ENCODE measurements at places on chromosomes 1 and 21.

GRCh38 chr1:7589774-7590425 lies 181.2 kb upstream of the VAMP3 start:
- no peak for DNase-seq

- no peak for DNase-seq
Measured at GRCh38 chr1:117967477-117967876, 37.9 kb downstream of the WDR3 start.

GRCh38 chr1:113856401-113856790 lies 15.1 kb downstream of the PTPN22 start:
- no peak for DNase-seq

- DNase-seq = no peak
Measured at GRCh38 chr1:44821240-44821715, 13.0 kb downstream of the BTBD19 start.

- DNase-seq = peak; percentile 30
Measured at GRCh38 chr1:151887028-151887427, 22.3 kb downstream of the THEM4 start.

DNA sequence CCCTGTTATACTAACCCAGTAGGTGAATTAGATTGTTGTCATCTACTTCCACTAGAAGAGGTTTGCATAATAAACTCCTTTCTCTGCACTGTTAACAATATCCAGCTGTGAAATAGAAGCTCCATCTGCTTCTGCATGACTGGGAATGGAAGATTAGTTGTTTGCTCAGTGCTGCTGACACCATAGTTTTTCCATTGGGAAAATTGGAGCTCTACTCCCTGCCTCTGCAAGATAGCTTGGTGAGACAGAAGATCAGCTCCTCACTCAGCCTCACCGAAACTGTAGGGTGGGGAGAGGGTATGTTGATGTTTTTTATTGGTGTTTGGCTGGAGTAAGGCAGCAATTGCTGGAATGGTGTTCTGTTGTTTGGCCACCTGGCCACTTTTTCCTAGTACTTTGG lies 331.6 kb upstream of the ADAMTS5 start:
- no peak for DNase-seq

- no peak for DNase-seq
Measured at GRCh38 chr1:115847787-115848186, 6.9 kb upstream of the NHLH2 start.

DNA sequence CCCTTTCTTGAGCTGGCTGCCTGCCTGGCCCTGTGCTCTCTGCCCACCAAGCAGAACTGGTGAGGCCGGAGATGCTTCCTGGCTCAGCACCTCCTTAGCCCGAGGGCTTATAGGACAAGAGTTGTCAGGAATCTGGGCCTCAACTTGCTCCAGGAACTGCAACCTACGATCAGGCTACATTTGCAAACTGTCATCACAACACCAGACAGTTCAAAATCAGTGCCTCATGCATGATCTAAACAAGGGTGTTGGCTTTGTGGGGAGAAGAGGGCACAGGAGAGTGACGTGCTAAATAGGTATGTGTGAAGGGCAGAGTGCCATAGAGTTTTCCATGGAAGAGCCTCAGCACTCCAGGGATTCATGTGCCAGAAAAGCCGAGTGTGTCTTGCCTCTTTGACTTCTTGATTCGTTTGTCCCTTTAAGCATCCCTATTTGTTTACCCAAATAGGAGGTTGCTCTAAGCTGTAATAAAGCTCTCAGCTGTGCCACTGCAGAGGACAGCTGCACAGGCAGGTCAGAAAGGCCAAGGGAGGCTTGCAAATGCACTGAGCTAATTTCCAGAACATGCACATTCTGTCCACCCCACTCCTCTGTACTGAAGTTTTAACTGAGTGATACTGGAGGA lies 30.2 kb upstream of the NEK2 start:
- DNase-seq = no peak

- no peak for DNase-seq
Measured at GRCh38 chr21:43188592-43189210, 19.9 kb downstream of the CRYAA start.

- no peak for DNase-seq
Measured at GRCh38 chr1:205095422-205095821, 11.2 kb upstream of the TMEM81 start.

DNA sequence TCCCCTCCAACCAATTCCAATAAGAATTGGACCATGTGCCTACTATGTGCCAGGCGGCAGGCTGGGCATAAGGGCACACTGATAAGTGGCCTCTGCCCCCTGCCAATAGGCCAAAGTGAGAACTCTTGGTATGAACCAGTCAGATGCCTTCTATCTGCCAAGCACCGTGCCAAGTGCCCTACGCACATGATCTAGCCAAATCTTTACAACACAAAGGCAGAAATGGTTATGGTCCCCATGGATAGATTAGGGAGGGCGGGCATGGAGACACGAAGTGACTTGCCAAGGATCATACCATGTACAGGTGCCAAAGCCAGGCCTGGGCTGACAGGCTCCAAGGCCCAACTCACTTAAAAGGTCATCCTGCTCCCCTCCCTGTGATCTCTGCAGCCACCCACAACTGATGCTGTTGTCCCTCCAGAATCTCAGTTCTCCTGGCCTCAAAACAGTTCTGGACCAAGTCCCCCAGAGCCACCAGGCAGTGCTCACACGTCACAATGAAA lies 32.1 kb downstream of the CASZ1 start:
- DNase-seq = no peak

GRCh38 chr1:8590721-8591351 lies 226.6 kb downstream of the RERE start:
- DNase-seq = no peak

GRCh38 chr1:71438626-71439025 lies 357.8 kb upstream of the ZRANB2 start:
- no peak for DNase-seq

- DNase-seq = peak; percentile 22
Measured at GRCh38 chr1:19811206-19811851, 3.8 kb downstream of the RNF186 start.

- no peak for DNase-seq
Measured at GRCh38 chr1:206693592-206693991, 8.9 kb downstream of the MAPKAPK2 start.

GRCh38 chr1:192697771-192698170 lies 61.8 kb downstream of the RGS13 start:
- no peak for DNase-seq

GRCh38 chr1:160722726-160723125 lies 11.1 kb upstream of the CD48 start:
- no peak for DNase-seq

- no peak for DNase-seq
Measured at GRCh38 chr1:35851132-35851869, 31.7 kb upstream of the AGO1 start.

DNA sequence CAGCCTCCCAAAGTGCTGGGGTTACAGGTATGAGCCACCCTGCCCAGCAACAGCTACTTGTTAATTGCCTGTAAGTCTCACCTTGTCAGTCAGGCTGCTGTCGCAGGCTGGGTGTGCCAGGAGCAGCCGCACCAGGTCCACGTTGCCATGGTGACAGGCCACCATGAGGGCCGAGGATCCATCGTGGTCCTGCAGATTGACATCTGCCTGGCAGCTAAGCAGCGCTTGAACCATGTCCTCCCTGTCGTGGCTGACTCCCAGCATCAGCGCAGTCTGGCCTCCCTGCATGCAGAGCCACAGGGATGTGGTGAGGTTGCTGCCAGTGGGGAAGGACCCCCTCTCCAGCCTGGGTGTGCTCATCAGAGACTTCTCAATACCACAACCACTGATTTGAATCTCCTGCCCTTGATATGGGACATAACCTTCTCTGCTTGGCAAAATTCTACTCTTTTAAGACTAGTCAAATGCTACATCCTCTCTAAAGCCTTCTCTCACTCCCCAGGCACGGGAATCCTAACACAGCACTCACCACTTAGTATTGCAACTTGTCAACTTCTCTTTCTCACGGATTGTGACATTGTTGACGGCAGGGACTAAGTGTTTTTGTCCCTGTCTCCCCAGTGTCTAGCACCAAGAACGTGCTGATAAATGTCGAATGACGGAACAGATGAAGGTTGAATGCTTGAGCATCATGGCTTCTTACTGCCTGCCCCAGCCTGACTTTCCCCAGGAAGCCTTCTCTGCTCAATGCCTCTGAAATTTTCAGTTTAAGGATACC lies 52.9 kb downstream of the L1TD1 start:
- peak; percentile 80 for DNase-seq

DNA sequence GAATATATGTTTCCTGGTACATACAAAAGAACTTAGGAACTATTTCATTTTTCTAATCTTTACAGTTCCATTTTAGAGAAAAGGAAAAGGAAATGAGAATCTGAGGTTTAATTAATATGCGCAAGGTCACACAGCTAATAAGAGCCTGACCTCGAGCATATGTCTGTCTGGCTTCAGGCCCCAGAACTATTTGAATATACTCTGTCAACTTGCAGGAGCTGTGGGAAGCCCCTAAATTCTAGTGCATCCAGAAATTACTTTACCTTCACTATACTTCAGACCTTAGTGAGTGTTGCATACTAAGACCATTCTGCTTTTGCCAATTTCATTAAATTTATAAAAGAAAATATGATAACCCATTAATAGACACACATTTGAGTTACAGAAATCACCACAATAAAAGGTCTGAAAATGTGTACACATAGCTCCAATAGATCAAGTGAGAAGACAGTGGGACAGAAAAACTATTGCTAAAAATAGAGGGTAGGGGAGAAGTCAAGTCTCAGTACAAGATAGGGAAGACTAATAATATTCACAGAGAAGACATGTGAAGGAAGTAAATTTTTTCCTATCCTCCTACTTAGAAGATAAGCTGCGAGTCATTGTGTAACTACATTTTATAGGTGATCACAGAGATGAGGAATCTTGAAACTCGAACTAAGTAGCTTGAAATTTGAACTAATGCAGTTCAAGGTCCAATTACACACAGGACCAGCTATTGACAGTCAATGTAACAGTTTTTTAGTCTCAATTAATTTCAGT lies 3.8 kb downstream of the RGS13 start:
- peak; percentile 13 for DNase-seq

DNA sequence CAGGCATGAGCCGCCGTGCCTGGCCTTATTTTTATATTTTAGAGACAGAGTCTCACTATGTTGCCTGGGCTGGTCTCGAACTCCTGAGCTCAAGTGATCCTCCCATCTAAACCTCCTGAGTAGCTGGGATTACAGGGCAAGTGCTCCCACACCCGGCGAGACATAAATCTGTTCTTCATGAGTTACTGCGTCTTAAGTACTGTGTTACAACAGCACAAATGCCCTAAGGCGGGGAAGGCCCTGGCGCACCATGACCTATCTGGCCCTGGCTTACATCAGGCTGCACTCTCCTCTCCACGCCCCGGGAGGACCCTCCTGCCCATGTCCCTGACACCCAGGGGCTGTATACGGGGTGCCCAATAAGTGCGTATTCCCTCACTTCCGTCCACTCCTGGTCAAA lies 4.3 kb downstream of the GPR153 start:
- DNase-seq = peak; percentile 19

GRCh38 chr1:170010443-170010842 lies 64.1 kb downstream of the KIFAP3 start:
- peak; percentile 18 for DNase-seq

DNA sequence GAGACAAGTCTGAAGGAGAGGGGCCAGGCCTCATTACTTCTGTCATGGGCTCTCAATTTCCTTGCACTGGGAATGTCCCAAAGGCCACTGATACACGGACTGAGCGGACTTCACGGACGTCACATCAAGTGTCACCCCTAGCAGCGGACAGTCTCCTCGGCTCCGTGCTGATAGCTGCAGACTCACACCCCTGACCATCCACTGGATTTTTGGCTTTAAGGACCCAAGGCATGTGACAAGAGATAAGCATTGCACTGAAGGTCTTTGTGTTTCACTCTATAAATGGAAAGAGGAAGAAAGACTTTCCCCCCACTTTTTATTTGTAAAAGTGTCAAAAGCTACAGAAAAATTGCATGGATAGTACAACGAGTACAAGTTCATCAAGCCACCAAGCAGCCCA lies 200.4 kb upstream of the FGGY start:
- no peak for DNase-seq

DNA sequence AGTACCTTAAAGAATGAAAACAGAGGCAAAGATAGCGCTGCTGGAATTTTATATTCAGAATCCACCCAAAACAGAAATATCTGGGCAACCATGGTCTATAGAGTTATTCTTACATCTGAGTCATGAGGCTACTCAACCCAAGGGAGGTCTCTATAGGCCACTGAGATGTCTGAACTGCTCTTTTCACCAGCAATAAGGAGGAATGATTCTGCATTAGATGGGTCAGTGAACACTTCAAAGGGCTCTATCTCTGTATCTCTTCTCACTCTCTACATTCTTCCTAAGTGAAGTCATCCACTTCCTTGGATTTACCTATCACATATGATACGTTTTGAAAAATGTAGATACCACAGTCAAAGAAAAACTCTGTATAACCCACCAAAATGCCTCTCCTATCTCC lies 90.2 kb upstream of the NGF start:
- peak; percentile 43 for DNase-seq

DNA sequence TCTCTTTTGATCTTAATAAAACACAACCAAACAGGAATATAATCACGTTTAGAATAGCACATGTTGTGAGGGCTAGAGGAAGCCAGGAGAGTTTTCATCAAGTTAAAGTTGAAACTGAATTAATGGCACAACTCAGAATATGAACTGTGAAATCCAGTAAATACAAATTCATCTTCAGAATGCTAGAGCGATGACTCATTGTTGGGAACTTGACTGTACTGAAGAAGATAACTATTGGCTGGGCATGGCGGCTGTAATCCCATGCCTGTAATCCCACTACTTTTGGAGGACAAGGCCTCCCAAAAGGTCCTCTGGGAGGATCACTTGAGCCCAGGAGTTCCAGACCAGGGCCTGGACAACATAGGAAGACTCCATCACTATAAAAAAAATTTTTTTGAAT lies 8.8 kb downstream of the SYF2 start:
- peak; percentile 49 for DNase-seq

- peak; percentile 77 for DNase-seq
Measured at GRCh38 chr1:209202830-209203532, 380.5 kb upstream of the CAMK1G start.

GRCh38 chr1:19949016-19949415 lies 25.6 kb upstream of the PLA2G2E start:
- peak; percentile 63 for DNase-seq

- DNase-seq = no peak
Measured at GRCh38 chr1:40383488-40384412, 10.2 kb downstream of the SMAP2 start.

GRCh38 chr1:64403331-64403730 lies 66.6 kb upstream of the CACHD1 start:
- no peak for DNase-seq

GRCh38 chr21:37799211-37800056 lies 116.8 kb downstream of the KCNJ6 start:
- DNase-seq = no peak

Data from trophoblast cell (in vitro differentiated cells and primary cell).